ENCODE measurements at places on chromosomes 1 and 21.

- DNase-seq, result no peak
These were observed 395.6 kb downstream of the SETD4 start for GRCh38 chr21:35664683-35665082.

GRCh38 chr1:64790832-64791487 is 46.1 kb downstream of the RAVER2 start:
- DNase-seq, result peak; percentile 3

GRCh38 chr1:219862366-219862765 is 66.0 kb downstream of the SLC30A10 start:
- no peak for DNase-seq

DNA sequence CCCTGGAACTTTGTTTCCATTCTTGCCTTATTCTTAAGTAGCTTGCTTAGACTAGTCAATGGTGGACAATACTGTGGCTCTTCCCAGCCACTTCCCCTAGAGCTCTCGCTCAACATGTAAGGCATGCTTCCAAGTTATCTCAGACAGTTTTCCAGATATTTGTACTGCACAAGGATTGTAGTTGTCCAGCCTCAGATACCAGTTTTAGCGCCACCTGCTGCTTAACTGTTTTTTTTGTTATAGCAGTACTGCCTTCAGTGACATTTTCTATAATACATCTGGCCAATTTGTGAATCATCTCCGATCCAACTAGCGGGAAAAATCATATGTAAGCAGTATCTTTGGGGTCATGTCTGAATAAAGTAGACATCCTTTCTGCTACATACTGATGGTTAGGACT is 346.7 kb upstream of the ADGRL4 start:
- peak; percentile 25 for DNase-seq

- no peak for DNase-seq
These were observed 457.8 kb upstream of the DAB1 start for GRCh38 chr1:57881639-57882038.

Measured in inflammatory macrophage treated with lipopolysaccharide for 4 hours (primary cell).